ENCODE measurements at places on chromosomes 11 and 22. TPM values are rescaled to one million over a fixed set of nuclear protein-coding genes. Genes with fewer than 3 reads are reported as not detected.

TUB gene
- 1.5 TPM for total RNA-seq

CHST1 gene
- total RNA-seq: not detected

VPREB1 gene
- total RNA-seq: not detected

OR10A2 gene
- total RNA-seq: not detected

NXPE4 gene
- total RNA-seq: not detected

GSTT2B gene
- total RNA-seq: 3.6 TPM

OR8A1 gene
- not detected for total RNA-seq

APOA5 gene
- not detected for total RNA-seq

PARVG gene
- total RNA-seq: not detected

OVOL1 gene
- 15.2 TPM for total RNA-seq

Data from Calu3 (cell line).